ENCODE measurements at places on chromosomes 1 and 21.

GRCh38 chr1:33985656-33986055, 121.8 kb downstream of the HMGB4 start:
- no peak for DNase-seq

GRCh38 chr1:205329719-205330118, 8.2 kb upstream of the NUAK2 start:
- DNase-seq: no peak

DNA sequence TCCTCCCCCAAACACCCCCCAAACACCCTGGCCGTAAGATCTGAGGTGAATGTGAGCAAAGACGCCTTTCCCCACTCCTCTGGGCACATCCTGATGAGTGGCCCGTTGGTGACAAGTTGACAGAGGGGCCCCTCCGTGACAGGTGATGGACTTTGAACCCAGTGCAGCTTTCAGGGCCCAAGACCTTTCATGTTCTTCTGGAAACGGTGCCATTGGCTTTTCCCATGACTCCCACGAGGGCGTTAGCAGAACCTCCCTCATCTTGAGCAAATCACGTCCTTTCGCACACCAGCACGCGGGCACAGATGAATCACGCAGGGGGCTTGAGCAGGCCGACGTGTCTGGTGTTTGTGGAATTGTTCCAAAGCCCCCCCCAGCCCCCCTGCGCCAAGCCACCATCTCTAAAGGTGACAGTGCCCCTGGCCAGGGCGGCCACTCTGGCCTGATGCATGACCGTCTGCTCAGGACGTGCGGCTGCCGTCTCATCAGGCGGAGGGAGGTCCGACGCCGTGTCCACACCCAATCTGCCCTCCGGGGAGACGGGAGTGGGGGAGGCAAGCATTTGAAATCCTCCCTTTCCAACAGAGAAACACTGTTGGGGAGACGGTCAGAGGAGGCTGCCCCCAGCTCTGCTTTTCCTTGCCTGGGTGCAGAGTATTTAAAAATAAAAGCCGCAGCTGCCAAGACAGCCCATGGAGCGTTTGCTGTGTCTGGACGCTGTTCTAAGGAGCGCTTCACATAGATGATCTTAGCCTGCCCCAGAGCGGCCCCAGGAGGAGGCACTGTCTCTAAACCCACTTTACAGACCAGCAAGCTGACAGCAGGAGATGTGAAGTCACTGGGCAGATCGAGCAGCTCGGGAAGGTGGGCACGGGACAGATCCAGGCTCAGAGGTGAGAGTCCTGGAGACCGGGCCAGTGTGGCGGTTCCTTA, 98.3 kb upstream of the ARHGEF16 start:
- DNase-seq: no peak

DNA sequence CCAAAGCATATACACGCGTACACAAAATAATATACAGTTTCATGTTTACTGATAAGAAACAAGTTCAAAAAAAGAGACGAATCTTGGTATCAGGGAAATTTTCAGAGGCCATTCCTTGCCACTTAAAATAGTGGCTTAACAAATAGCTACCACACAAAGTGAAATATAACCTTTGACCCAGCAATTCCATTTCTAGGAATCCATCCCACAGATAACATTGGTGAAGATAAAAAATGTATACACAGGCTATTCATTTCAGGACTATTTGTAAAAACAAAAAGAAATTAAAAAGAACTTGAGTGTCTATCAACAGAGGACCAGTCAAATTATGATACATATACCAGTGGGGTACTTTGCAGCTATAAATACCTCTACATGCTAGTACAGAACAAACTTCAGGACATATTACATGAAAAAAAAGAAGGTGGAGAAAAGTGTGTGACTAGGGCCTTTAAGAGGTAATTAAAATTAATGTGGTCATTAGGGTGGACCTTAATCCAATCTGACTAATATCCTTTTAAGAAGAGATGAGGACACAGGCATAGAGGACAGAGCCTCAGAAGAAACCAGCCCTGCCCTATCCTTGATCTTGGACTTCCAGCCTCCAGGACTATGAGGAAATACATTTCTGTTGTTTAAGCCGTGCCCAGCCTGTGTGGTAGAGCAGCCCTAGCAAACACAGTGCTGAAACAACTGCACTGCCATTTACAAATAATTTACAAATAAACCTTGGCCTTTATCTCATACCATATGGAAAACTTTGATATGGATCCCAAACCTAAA, 7.8 kb downstream of the UBE2G2 start:
- no peak for DNase-seq

- DNase-seq: no peak
Observed at GRCh38 chr1:224427346-224427745, 7.3 kb downstream of the WDR26 start.

- no peak for DNase-seq
Observed at GRCh38 chr1:150271291-150271959, 1.2 kb upstream of the C1orf54 start.

GRCh38 chr1:204420039-204421004, 8.7 kb upstream of the PPP1R15B start:
- DNase-seq: no peak

- no peak for DNase-seq
Observed at GRCh38 chr1:202156590-202156989, 3.8 kb downstream of the PTPN7 start.

DNA sequence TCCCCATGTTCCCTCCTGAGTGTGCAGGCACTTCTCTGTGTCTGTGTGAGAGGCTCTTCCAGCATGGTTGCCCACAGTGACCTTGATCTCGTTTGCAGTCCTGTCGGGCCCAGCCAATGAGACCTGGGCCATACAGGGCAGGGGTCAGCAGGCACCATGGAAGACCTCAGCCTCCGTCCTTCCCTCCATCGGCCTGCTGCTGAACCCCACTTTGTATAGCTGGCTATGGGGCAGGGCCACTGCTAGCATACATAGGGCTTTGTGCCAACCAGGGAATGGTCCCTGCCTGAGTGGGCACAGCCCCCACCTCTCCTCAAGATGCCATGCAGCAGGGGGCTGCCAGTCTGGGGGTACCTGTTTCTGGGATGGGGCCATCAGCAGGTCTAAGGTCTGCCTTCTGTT, 3.8 kb downstream of the C1orf35 start:
- DNase-seq: no peak

GRCh38 chr1:81020506-81020905, 780.2 kb upstream of the ADGRL2 start:
- DNase-seq: no peak

DNA sequence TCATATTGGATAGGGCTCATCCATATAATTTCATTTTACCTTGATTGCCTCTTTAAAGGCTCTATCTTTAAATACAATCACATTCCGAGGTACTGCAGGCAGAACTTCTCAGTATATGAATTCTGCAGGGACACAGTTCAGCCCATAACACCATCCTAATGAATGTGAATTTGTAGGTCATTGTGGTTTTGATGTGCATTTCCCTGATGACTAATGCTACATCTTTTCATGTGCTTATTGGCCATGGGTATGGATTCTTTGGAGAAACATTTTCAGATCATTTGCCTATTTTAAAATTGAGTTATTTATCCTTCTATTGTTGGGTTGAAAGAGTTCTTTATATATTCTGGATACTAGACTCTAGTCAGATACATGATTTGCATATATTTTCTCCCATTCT, 9.6 kb upstream of the RPS6KC1 start:
- no peak for DNase-seq

DNA sequence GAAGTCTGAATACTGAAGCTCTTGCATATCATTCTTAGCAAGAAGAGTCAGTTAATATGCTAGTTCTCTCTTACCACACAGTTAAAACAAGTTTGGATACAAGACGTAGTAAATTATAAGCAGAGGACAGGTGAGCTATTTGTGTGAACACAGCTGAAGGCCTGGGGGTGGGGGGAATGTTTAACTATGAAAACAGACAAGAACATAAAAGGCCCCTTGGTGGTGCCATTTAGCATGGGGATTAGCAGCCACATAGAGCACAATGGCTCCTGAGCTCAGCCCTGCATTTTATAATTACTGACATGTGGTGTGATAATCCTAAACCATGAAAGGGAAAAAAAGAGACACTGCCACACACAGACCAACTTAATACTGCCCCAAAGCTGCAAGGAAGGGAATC, 94.8 kb downstream of the TGFBR3 start:
- no peak for DNase-seq
